Activated CD4-positive, alpha-beta memory T cell treated with anti-CD3 and anti-CD28 coated beads, Interleukin-2, amount 10 ng/mL, durations not matched to agents 7 days and 5 days (primary cell): ENCODE measurements at places on chromosomes 12 and 14. TPM values are rescaled to one million over a fixed set of nuclear protein-coding genes. Genes with fewer than 3 reads are reported as not detected.

DNA sequence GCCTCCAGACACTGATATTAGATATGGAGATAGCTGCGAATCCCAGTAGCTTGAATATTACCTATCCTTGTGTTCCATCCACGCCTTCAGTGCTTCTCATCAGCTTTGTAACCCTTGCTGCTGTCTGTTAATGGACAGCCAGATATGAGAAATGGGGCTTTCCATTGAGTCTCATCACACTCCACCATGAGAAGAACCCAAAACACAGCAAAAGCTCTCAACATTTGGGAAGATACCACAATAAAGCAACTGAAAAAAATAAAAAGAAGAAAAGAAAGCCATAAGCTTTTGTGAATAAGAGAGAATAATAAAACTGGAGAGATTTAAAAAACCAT, 225.4 kb downstream of the GALC start:
- DNase-seq = no peak

DNA sequence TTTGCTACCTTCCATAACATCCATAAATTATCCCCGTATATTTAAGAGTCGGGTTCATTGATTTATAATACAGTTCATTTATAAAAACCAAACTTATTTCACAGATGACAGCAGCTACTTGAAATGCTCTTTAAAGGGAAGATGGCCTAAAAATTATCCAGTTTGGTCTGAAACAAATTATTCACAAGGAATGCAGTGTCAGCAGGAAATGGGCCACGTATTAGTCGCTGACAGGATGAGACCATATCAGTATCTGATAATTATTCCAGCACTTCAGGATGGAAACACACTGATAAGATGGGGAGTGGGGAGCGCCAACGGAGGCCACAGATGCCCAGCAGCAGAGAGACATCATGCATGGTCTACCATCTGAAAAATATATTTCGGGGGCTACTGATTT, 60.5 kb upstream of the TMEM132D start:
- DNase-seq = no peak

- no peak for DNase-seq
Measured at GRCh38 chr12:9509464-9510161, 98.1 kb downstream of the KLRB1 start.

DNA sequence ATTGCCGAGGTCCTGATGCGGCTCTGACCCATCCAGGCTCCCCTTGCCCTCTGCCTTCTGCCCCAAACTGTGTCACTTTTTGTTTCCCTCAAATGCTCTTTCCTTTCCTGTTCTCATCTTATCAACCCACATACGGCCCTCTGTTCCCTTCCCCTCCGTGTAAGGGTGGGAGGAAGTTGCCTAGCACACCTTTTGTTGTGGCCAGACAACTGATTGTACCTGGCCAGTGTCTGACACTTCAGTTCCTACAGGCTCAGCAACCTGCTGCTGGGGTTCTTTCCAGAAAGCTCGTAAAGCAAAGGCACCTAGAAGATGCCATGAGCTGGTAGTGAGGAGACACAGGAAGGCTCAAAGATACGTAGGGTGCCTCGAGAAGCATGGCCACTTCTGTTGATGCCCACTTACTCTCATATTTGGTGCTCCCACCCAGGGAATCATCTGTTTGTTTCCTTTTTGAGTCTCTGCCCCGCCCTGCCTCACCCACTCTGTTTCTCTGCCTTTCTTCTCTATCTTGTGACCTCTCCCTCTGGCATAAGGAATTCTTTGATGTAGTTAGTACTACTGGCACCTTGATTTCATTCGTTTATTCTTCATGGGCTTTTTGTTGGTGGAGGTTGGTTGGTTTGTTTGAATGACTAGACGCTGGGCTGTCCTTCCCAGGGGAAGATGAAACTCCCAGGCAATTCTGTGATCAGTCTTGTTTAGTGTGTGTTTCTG, 152.4 kb upstream of the FKBP4 start:
- DNase-seq = no peak

DNA sequence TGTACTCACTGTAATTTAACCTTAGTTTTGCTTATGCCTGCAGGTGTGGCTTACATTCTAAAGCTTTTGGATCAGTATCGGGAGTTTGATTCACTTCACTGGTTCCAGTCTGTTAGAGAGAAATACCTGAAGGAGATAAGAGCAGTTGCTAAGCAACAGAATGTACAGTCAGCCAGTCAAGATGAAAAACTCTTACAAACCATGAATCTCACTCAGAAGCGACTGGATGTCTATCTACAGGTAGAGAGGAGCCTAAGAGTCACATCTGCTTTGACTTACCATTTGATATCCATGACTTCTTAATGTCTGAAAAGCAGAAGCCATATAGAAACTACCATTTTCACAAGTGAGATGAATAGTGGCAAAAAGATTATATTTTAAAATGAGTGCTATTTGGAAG, 56.5 kb downstream of the WASHC4 start:
- no peak for DNase-seq

DNA sequence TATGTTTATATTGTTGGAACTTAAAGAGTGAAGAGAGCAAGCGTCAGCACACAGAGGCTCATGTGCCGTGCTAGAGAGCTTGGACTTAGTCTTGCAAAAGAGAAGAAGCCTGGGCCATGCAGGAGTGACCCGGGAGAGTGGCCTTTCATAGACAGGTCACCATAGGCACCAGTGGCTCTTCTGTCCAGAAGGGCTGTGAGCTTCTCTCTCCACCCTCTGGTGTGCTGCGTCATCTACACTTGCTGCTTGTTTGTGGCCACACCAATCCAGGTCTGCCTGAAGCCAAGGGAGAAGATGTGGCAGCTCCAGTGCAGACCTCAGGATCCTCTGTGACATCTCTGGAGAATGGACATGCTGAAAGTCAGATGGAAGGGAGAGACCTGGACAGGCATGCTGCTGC, 74.4 kb downstream of the NTF3 start:
- no peak for DNase-seq

DNA sequence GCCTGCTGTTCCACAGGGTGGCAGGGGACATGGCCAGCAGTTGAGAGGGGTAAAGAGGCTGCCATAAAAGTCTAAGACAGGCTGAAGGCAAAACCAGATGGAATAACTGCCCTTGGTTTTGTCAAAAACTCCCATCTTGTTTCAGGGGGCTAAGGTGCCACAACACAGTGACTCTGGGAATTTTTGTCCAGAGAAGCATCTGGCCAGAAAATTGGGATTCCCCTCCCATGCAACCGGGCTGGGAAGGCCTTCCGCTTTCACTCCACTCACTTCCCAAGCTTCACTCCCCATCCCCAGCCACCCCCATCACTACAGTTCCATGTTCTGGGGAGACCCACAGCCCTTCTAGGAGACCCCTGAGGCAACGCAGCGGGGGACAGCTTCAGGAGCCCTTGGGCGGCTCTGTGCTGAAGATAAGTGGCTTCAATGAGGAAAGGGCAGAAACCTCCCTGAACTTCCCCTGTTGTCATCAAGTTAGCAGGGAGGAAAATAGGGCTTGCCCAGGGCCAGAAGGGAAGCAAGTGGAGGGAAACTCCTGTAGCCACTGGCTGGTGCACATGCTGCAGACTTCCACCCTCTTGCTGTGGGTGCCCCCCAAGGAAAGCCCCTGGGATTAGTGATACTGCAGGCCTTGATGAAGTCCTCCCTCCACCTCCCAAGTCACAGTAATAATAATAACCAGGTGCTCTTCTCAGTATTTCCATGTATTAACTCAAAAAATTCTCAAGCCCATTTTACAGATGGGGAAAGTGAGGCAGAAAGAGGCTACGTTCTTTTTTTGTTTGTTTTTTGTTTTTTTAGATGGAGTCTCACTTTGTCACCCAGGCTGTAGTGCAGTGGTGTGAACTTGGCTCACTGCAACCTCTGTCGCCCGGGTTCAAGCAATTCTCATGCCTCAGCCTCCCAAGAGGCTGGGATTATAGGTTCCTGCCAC, 6.0 kb downstream of the TMEM229B start:
- DNase-seq = no peak

DNA sequence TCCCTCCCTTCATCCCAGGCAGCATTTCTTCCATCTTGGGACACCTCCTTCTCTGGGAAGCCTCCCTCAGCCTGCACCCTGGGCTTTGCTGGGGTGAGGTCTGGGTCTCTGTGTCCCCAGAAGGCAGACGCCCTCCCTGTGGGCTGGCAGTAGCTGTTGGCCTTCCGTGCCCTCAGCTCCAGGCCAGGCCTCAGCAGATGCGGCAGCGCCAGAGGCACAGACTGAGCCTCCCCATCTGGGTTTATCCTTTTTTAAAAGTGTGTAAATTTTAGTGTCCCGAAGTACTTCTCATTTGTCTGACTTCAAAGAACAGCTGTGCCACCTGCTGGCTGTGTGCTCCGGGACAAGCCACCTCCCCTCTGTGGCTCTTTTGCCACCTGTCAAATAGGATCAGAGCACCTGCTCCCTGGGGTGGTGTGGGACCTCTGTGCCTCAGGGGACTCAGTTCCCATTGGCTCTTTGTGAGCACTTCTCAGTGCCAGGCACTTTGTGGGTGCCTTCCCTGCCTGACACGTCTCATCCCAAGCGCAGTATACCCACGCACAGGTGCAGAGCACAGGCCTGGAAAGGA, 11.1 kb downstream of the EXOC3L4 start:
- peak; percentile 26 for DNase-seq

DNA sequence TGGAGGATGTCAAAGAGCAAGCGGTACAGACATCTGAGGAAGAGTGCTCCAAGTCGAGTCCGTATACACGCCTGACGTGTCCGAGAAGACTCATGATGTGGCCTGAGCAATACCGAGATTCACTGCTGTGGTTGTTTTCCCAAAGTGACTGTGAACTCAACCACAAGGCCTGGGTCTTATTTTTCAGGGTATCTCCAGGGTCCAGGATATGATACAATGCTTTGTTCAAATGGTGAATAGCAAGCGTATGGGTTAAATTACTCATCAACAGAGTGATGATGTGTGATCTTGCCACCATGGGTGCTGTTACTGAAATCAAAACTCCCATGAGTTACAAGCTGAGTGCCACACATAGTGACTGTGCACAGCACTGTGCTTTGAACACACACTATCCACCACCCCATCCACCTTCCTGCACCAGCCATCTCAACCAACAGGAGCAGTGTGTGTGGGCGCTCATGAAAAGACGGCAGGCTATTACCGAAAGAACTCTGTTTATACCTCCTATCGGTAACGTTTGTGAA, 109.6 kb downstream of the BCAT1 start:
- DNase-seq = peak; percentile 77

- no peak for DNase-seq
Measured at GRCh38 chr14:104171029-104171697, 32.8 kb downstream of the KIF26A start.

DNA sequence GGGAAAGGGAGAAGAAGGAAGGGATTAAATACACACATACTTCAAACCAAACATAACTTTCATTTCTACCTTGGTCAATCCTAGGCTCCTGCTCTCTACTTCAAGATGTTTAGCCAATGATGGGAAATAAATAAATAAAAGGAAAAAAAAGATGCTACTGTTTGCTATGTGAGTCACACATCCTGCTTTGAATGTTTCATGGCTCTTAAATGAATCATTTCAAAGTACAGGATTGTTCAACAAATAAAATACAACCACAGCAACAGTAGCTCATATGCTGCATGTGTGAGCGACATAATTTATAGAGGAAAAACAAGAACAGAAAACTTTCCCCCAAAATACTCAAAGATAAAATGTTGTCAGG, 54.3 kb upstream of the NPFF start:
- no peak for DNase-seq

DNA sequence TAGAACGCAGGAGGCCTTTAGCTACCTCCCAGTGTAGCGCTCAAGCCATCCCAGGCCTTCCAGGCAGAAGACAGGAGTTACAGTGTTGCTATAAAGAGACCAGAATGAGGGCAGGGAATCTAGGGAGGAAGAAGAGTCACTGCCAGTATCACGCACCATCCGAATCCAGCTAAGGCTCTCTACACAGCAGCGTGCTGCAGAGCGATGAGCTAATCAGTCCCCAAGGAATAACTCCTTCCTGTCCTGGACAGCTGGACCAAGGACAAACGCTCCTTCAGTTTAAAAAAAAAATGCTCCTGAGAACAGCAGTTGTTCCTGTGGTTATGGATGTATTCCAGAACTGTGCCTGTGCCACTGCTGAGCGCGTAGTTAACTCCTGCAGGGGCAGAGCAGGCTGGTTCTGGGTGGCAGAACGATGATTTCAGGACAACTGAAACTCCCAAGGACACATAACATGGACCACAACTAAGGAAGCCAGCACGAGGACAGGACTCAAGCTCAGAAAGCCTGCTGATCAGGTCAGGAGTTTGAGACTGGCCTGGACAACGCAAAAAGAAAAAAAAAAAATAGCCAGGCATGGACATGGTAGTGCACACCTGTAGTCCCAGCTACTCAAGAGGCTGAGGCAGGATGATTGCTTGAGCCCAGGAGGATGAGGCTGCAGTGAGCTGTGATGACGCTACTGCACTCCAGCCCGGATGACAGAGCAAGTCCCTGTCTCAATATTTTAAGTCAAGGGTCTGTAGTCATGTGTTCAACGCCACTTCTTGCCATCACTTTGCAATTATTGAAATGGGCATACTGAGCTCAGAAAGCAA, 2.6 kb downstream of the IFFO1 start:
- no peak for DNase-seq

- no peak for DNase-seq
Measured at GRCh38 chr14:71117839-71118743, 210.8 kb downstream of the PCNX1 start.

- no peak for DNase-seq
Measured at GRCh38 chr12:106675651-106676435, 93.0 kb downstream of the RFX4 start.

- DNase-seq = no peak
Measured at GRCh38 chr12:120363274-120363855, 5.6 kb downstream of the MSI1 start.

- DNase-seq = no peak
Measured at GRCh38 chr14:50541159-50541567, 8.8 kb upstream of the MAP4K5 start.

DNA sequence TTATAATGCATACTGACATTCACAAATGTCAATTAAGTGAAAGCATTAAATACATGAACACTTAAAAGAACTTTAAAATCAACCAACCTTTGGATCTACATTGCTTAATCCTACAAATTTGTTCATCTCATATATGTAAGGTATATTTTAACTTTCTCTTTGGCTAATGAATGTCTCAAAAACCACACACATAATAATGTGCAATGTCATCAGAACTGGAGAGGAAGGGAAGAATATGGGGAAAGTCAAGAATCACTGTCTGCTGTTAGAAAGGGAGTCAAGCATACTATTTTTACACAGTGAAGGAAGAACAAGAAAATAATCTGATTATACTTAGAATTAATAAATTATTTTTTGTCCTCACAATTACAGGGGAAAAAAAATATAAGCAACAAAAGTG, 4.9 kb downstream of the GMFB start:
- DNase-seq = no peak

- DNase-seq = no peak
Measured at GRCh38 chr12:117485984-117486839, 124.8 kb upstream of the NOS1 start.

CAPZA3 gene
- not detected for total RNA-seq

DDHD1 gene
- 58.5 TPM for total RNA-seq

PPFIBP1 gene
- total RNA-seq = 9.7 TPM
